Activated CD4-positive, CD25-positive, alpha-beta regulatory T cell treated with anti-CD3 and anti-CD28 coated beads, Interleukin-2, amount 50 U/mL, for 16 hours (primary cell): ENCODE measurements at places on chromosomes 1 and 21.

- no peak for DNase-seq
Measured at GRCh38 chr1:160095382-160096105, 2.9 kb downstream of the IGSF8 start.

- no peak for DNase-seq
Measured at GRCh38 chr1:109538827-109539555, 681 bp upstream of the GPR61 start.

DNA sequence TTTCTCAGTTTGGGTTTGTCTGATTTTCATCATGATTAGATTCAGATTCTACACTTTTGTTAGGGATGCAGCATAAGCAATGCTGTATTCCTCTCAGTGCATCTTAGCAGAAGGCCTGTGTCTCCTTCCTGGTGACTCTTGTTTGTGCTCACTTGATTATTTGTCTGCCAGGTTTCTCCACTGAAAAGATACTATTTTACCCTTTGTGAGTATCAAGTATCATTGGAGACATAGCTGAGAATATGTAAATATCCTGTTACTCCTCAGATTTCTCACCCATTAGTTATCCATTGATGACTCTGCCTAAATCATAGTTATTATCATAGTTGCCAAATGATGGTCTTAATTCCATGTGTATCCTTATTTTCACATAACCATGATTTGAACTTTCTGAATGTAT is 148.5 kb downstream of the POU2F1 start:
- no peak for DNase-seq

DNA sequence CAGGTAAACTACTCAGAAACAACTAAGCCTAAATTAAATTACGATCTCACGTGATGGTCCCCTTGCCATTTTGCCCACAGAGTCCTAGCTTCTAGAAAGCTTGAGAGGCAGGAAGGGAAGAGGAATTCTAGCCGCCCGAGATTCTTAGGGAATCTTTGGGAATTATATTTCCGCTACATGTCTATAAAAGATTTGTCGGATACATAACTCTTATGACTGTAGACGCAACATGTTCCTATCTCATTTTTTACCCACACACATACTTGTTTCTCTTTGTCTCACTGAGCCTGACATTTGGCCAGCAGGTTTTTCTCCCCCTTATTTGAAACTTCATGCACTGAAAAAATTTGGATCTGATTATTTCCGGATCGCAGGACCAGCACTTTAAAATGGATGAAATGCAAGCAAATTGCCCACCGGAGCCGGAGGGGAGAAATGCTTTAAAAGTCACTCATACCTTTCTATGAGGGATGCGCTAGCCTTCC is 5.5 kb downstream of the GLIS1 start:
- no peak for DNase-seq

DNA sequence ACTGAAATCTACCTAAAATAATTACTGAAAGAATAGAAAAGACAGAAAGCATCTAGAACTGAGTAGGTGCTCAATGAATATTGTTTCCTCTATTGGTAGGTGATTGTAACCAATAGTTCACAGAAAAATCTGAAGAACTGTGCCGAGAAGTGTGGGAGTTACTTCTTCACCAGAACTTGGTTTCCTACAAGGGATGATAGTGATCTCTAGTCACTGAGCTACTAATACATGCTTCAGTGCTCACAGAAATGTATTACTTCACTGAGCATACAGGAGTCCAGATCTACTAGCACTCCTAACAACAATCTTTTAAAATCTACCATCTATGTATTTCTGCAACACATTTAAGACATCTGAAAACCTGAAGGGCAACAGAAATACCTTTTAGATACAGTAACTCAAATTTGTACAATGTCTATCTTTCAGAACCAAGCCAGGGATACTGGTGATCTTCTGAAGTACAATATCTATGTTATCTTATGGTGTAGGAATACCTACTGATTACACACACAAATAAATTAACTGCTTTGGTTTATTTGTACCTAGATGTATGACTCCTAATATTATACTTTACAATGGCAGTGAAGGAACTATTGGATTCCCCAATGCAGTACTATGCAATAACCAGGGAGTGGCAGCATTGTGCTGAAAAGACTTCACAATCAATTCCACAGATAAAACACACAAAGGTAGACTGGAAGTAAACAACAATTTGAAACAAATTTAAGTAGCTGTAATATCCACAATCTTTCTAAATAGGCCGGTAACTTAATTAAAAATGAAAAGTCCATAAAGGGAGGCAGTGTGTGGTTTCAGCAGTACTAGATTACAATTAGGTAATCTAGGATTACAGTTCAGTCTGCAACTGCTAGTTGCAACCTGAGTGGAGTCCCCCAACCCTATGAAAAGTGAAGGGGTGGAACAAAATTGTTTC is 243.0 kb downstream of the SLC45A1 start:
- no peak for DNase-seq

DNA sequence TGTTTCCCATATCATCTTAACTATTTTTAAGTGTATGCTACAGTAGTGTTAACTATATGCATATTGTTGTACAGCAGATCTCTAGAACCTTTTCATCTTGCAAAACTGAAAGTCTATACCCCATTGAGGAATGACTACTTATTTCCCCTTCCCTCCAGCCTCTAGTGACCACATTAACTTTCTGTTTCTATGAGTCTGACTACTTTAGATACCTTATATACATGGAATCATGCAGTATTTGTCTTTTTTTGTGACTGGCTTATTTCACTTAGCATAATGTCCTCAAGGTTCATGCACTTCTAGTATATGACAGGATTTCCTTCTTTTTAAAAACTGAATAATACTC is 96.5 kb upstream of the BTG3 start:
- no peak for DNase-seq

DNA sequence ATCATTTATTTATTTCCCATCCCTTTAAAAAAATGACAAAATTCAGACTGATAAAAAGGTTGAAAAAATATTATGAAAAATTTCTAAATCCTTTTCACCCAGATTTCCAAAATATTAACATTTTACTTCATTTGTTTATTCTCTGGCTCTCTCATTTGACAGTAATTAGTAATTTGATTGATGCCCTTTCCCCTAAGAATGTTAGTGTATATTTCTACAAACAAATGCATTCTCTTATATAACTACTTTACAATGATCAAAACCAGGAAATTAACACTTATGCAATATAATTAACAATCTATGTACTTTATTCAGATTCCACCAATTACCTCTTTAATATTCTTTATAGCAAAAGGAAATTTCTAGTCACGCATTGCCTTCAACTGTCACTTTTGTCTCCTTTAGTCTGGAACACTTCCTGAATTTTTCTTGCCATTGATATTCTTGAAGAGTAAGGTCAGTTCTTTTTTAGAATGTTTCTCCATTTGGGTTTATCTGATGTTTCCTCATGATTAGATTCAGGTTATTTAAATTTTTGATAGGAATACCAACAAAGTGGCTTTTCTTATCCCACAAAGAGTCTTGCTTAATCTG is 3.9 kb downstream of the CD53 start:
- DNase-seq, result no peak

DNA sequence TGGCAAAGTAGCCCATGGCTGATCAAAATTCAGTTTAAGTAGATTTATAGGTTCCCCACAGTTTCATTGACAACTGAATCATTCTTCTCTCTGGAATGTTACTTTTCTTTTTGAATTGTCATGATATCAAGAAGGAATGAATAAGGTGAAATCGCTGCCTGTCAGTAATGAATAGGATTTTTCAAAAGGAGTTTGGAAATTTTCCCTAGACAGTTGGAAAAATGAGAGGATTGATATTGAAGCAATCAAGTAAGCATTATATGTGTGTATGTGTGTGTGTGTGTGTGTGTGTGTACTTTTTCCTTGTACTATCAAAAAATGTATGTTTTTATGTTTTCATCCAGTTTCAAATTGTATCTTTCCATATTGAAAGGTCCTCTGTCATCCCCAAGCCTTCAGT is 479.5 kb downstream of the MRPL39 start:
- no peak for DNase-seq

DNA sequence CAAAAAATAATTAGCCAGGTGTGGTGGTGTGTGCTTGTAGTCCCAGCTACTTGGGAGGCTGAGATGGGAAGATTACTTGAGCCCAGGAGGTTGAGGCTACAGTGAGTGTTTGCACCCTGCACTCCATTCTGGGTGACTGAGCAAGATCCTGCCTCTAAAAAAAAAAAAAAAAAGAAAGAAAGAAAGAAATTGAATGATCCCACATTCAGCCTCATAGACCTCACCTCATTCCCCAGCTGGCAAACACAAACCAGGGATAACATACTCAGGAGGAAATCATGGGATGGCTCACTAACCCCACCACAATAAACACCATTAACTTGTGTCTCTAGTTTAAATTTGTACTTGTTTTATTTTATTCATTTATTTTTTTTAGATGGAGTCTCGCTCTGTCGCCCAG is 8.5 kb downstream of the ENSA start:
- DNase-seq, result no peak
